ENCODE measurements at places on chromosomes 13 and 19.
A peak's percentile ranks its signal among the peaks of the same experiment; 100 is the strongest.

- no peak for DNase-seq
Measured at GRCh38 chr13:81582381-81582780, 1241.5 kb upstream of the SPRY2 start.

GRCh38 chr19:40685563-40685962, 4.9 kb downstream of the NUMBL start:
- no peak for DNase-seq

DNA sequence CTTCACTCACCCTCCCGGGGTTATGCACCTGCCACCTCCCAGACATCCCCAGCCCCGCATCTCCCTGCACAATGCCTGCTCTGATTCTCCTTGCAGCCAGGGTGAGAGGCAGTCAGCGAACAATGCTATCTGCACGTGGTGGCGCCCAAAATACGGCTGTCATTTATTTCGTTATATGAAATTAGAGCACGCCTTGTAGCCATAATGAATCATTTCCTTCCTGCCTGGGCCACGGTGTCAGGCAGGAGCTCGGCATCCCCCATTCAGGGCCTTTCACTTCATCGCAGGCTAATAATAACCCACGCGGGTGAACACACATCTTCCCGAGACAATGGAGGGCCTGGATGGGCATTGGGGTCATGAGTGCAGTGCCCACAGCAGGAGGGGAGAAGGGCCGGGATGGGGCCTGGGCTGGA, 143.8 kb upstream of the ZNF507 start:
- no peak for DNase-seq

DNA sequence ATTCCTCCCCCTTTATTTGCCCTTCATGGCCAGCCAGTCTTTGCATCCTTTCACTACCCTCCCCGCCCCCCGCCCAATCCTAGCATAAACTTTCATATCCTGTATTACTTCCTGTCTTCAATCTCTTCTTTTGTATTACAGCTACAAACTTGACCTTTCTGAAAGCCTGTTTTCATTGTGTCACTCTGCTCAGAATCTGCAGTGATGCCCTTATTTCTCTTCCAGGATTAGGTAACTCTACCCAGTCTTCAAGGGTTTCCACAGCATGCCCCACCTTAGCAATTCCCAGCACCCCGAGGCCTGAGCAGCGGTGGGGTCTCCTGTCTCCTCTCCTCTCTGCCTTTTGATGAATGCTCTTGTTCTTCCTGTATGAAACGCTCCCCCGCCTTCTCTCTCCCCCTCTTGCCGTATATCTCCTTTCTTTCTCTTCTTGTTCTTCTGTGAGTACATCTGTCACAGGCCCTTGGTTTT, 145.6 kb downstream of the SHISA2 start:
- no peak for DNase-seq

GRCh38 chr13:113562085-113562749, 22.3 kb upstream of the TFDP1 start:
- peak; percentile 76 for DNase-seq

DNA sequence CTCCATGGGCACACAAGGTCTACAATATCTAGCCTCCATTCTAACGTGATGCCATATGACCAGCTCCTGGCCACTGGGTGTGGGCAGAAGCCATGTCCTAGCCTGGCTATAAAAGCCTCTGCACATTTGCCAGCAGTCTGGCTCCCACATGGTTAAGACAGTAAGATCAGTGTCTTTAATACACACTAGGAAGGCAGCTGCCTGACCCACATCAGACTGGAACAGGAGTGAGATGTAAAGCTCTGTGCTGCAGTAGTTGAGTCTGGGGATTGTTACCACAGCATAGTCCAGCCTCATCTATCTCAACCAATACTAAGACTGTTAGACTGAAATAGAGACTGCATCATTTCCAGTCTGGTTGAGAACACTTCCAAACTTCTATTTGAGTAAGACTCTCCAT, 533.1 kb downstream of the IRS2 start:
- no peak for DNase-seq

DNA sequence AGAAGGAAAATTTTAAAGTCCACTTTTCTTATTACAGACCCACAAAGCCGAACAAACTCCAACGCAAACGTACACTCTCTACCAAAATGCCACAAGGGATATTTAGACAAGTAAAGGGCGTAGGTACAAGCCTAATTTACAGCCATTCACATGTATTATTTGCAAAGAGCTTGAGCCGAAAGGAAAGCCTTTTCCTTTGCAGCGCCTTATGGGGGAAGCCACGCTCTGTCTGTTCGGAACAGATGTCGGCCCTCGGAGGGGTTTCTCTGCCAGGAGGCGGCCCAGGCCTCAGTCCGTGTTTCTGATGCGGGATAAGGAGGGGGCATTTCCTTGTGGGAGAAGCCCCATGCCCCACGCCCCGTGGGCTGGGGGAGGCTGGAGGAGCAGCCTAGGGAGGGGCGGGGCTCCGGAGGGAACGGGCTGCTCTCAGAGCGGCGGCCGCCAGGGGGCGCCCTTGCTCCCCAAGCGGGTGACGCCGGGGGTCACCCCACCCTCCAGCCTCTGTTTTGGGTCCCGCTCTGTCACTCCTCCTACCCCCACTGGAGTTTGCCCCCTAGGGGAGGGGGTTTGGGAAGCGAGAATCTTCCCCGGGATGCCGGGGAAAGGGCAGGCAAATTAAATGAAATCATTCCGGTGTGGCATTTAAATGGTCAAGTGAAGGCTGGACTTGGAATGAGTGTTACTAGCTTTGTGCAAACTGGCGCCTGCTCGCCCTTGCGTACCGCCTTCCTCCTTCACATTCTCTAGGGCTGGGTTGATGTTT, 2.9 kb downstream of the HTR2A start:
- DNase-seq: peak; percentile 58

GRCh38 chr13:20559659-20560356, 7.1 kb upstream of the IFT88 start:
- DNase-seq: no peak

- DNase-seq: peak; percentile 96
Measured at GRCh38 chr13:112711528-112712265, 21.9 kb downstream of the ATP11A start.

DNA sequence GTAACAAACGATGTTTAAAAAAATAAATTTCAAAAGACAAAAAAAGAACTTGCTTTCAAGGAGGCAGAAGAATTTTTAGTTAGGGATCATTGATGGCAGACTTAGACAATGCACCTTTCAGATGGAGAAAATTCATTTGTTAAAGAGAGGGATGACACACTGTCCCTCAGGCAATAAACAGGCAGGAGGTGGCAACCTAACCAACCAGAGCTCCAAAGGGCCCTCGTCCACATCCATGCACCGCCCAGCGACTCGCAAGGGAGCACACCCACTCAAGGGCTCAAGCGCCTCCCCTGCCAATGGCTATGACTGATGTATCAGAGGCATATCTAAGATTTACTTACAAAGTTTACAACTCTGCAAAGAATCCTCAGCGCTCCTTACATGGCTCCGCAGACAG, 81.9 kb downstream of the TUBGCP3 start:
- no peak for DNase-seq

- no peak for DNase-seq
Measured at GRCh38 chr13:109669234-109669612, 117.2 kb downstream of the IRS2 start.

- no peak for DNase-seq
Measured at GRCh38 chr13:35886332-35887114, 244.7 kb downstream of the DCLK1 start.

DNA sequence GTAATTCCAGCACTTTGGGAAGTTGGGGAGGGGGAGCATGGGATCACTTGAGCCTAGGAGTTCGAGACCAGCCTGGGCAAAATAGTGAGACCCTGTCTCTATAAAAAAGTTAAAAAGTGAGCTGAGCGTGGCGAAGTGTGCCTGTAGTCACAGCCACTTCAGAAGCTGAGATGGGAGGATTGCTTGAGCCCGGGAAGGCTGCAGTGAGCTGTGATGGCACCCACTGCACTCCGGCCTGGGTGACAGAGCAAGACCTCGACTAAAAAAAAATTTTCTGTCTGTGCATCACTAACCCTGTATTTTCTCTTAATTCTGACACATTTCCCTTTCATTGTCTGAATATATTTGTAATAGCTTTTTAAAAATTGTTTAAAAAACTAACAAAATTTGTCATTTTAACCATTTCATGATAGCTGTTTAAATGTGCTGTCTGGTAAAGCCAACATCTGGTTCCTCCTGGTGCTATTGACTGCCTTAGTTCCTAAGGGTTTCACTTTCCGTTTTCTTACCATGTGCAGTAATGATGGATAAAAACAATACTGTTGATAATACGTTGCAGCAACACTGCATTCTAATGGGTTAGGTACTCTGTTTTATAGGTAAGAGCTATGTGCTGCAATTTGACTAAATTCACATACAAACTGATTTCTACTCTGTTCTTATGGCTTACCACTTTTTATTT, 29.7 kb downstream of the LATS2 start:
- no peak for DNase-seq

DNA sequence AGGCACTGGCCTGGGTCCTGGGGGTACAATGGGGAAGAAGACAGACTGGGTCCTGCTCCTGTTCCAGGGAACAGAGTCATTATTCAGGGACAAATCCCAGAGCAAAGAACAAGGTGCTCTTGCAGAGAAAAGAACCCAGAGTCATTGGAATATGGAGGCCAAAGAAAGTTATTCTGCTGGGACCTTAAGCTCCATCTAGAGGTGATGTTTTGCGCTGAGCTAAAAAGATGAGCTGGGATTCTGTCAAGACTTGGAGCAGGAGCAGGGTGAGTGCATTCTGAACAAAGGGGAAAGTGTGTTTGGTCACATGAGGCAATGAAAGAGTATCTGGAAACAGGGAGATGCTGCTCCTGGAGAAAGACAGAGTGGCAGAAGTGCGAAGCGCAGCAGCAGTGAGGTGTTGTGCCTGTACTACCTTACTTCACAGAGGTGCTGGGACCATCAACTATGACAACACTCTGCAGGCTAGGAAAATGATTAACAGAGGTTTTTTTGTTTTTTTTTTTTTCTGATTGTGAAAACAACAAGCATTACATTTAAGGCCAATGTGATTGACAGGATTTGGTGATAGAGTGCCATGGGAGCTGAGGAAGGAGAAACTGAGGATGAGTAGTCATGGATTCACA, 95.3 kb upstream of the TNFSF11 start:
- no peak for DNase-seq

GRCh38 chr19:33350538-33351309, 22.8 kb upstream of the CEBPG start:
- DNase-seq: peak; percentile 45

DNA sequence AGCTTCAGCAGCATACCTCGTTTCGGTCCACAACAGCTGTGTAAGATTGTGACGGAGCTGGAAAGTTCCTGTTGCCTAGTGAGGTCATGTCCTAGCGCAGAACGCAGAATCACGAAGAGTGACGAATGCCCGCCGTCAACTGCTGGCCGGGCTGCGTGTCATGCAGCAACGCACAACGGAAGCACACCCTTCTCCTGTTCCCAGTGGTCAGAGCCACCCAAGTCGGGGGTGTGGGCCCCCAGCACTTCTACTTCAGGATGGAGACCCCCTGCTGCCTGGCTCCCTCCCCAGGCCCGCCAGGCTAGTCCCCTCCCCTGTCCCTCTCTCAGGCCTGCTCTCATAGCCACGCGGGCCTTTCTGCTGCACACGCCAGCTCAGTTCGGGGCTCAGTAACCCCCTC, 25.9 kb downstream of the C2CD4C start:
- DNase-seq: no peak

- DNase-seq: no peak
Measured at GRCh38 chr13:112870737-112871287, 98.2 kb upstream of the MCF2L start.

GRCh38 chr19:45440259-45440638, 16.5 kb upstream of the ERCC1 start:
- no peak for DNase-seq

- peak; percentile 66 for DNase-seq
Measured at GRCh38 chr19:14089662-14090508, 666 bp downstream of the SAMD1 start.

DNA sequence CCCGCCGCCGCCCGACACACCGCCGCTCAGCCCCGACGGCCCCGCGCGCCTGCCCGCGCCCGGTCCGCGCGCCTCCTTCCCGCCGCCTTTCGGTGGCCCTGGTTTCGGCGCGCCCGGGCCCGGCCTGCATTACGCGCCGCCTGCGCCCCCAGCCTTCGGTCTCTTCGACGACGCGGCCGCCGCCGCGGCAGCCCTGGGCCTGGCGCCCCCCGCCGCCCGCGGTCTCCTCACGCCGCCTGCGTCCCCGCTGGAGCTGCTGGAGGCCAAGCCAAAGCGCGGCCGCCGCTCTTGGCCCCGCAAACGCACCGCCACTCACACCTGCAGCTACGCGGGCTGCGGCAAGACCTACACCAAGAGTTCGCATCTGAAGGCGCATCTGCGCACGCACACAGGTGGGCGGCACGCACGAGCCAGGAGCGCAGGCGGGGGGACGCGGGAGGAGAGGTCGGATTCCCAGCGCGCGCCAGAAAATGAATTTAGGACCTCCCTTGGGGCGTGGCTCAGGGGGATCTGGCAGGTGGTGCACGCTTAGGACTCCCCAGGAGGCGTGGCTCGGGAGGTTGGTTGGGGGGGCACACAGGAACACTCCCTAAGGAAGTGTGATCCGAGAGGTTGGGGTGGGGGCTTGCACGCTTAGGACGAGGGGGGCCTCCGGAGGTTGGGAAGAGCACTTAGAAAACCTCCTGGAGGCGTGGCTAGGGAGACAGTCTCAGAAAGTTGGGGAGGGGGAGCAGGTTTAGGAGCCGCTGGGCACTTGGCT, 1.2 kb downstream of the KLF2 start:
- peak; percentile 47 for DNase-seq

GRCh38 chr19:55654323-55654867, 440 bp upstream of the U2AF2 start:
- peak; percentile 100 for DNase-seq

- no peak for DNase-seq
Measured at GRCh38 chr13:100158569-100158968, 69.7 kb downstream of the PCCA start.

GRCh38 chr19:2252055-2252796, 3.1 kb downstream of the AMH start:
- no peak for DNase-seq

DNA sequence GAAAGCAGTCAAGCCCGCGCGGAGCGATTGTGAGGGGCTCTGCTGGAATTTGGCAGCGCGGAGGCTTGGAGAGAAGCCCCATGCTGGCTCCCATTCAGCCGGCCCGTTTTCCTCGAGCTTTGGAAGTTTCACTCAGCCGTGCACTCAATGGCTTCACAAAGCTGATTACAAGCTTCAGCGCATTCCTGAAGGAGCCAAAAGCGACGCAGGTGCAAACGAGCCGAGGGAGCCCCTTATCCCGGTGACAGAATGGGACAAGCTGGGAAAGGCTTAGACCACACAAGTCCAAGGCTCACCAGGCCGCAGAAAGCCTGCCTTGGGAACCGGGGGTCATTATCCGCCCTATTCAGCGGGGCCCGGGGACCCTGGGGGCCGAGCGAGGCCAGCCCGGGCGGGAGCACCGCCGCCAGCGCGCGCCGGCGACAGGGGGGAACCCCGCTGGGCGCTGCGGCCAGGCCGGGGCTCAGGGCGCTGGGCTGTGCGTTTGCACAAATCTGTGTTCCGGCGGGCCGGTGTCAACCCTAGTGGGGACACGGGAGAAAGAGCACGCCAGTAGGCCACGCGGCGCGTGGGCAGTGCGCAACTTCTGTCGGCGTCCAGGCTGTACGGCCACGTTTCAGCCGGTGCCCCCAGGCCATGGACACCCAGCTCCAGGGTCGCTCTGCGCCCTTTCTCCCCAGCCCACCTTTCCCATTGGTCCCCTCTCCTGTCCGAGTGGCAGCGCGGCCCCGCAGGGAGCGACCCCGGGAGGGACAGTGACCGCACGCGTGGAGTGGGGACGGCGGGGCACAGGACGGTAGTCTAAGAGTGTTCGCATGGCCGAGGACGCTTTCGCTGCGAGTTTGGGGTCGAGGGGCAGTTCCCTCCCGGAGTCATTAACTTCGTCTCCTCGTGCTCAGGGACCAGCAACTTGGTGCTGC, 37.3 kb downstream of the SOX1 start:
- no peak for DNase-seq

GRCh38 chr19:50796128-50796633, 6.0 kb downstream of the ACP4 start:
- DNase-seq: no peak
